ENCODE measurements at places on chromosomes 11 and 22.

DNA sequence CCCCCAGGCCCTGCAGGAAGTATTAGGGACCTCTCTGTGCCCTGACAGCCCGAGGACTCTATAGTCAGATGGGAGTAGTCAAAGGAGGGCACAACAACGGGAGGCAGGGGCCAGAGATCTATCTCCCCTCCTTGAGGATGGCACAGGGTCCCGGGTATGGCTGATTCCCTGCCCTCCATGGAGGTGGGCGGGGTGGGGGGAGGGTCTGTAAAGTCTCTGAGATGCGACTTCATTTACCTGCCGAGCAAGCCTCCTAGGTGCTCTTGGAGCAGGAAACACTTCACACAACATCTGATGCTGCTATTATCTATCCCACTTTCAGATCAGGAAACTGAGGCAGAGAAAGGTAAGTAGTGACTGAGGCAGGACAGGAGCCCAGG, 769 bp upstream of the CDC42EP1 start:
- no peak for DNase-seq

- DNase-seq, result no peak
These were observed 30.6 kb downstream of the TUB start for GRCh38 chr11:8111636-8112035.

DNA sequence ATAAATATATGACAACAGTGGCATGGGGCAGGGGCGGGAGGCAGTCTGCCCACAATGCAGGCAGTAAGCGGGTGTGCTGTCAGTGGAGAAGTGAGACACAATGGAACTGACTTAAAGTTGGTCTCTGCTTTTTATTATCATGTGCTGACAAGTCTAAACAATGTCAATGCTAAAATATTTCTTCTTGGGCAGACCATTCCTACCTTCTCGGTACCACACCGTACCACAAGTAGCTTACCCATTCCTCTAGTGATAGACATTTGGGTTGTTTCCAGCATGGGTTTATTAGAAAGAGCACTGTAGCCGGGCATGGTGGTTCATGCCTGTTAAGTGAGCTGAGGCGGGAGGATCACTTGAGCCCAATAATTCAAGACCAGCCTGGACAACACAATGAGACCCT, 2.6 kb upstream of the CHADL start:
- no peak for DNase-seq

DNA sequence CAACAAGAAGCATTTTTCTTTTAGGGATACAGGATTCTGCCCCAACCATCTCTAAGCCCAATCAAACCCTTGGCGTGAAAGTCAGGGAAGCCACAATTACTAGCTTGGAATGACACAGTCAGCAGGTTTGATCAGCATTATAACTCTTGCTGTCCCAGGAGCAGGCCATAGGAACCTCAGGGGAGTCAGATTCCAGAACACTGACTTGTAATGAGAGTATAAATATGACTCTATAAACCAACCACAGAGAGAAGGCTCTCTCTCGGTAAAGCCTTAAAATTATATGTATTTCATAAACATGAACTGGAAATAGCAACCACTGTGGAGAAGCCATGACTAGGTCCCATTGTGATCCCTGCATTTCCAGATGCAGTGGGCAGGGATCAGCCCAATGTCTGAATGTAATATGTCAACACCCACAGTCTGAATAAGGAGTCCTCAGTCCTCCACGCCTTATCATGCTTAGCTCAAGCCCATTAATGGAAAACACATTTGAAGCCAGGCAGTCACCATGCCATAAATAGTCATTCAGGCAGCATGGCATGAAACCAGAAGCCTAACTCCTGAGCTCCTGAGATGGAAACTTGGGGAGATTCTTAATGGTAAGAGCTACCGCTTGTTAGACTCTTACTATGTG, 99.1 kb upstream of the MTNR1B start:
- no peak for DNase-seq

GRCh38 chr11:112302226-112302868, 41.7 kb upstream of the PLET1 start:
- no peak for DNase-seq

DNA sequence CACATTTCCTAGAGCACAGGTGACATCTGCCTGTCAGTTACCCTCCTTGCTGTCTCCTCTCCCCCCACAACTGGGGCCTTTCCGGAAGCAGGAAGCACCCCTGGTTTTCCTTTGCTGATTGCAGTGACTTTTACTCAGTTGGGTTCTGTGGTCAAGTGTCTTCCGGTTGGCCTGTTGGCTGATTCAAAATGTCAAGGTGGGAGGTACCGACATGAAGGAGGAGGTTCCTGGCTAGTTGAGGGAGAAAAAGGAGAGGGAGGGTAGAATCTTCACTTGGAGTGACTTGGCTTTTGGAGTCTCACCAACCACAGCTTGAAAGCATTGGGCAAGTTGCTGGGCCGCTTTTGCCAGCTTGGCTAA, 9.3 kb upstream of the ADAMTS15 start:
- no peak for DNase-seq

GRCh38 chr11:62604460-62605120, 2.9 kb upstream of the MTA2 start:
- no peak for DNase-seq

GRCh38 chr11:60631944-60632343, 67.5 kb upstream of the MS4A8 start:
- DNase-seq, result no peak

DNA sequence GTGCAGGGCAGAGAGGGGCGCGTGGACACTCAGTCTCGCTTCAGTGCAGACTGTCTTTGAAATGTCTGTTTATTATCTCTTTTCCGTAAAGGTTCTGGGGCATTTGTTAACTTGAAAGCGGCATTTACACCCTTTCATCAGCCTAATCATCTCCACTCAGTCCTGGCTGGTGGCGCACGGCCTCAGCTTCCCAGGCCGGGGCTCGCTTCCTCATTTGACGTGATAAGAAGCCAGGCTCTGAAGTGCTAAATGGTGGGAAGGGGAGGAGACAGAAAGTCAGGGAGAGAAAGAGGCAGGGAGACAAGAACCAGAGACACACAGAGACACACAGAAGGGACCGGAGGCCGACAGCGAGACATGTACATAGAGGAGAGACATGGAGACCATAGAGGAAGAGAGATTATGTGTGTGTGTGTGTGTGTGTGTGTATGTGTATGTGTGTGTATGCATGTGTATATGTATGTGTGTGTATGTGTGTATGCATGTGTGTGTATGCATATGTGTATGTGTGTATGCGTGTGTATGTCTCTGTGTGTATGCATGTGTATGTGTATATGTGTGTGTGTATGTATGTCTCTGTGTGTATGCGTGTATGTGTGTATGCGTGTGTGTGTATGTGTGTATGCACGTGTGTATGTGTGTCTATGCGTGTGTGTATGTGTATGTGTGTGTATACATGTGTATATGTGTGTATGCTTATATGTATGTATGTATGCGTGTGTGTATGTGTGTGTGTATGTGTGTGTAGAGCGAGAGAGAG, 101.5 kb downstream of the ST3GAL4 start:
- no peak for DNase-seq

DNA sequence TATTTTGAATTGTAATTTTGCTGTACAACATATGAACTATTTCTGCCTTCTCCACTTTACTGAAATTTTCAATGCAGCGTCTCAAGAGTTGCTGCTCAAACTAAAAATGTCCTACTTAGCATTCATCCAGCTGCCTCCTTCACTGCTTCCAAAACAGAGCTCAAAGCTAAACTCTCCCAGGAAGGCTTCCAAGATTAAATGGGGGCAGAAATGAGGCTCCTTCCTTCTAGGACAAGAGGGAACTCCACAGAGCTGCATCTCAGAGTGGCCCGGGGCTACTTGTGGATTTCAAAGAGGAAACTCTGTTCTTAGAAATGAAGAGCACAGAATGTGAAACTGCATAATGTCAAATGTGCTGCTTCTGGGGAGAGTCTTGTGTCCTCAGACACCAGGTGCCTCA, 295.9 kb upstream of the NCAM1 start:
- no peak for DNase-seq

GRCh38 chr11:63537293-63538101, 889 bp downstream of the PLAAT4 start:
- DNase-seq, result no peak

GRCh38 chr11:67014343-67014742, 8.6 kb upstream of the SYT12 start:
- no peak for DNase-seq

DNA sequence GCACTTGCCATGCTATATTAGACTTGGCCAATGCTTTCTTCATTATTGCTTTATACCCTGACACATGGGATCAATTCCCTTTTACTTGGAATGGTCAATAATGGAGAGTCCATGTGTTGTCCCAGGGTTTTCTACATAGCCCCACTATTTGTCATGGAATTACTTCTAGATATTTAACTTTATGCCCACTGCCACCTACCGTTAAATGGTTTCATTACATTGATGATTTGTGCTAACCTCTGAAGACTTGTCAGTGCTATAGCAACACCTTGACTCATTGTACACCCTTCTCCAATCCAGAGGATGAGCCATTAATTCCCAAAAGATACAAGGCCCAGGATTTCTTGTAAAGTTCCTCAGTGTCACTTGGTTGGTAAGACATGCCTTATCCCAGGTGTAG, 31.4 kb upstream of the SLC22A25 start:
- DNase-seq, result no peak

DNA sequence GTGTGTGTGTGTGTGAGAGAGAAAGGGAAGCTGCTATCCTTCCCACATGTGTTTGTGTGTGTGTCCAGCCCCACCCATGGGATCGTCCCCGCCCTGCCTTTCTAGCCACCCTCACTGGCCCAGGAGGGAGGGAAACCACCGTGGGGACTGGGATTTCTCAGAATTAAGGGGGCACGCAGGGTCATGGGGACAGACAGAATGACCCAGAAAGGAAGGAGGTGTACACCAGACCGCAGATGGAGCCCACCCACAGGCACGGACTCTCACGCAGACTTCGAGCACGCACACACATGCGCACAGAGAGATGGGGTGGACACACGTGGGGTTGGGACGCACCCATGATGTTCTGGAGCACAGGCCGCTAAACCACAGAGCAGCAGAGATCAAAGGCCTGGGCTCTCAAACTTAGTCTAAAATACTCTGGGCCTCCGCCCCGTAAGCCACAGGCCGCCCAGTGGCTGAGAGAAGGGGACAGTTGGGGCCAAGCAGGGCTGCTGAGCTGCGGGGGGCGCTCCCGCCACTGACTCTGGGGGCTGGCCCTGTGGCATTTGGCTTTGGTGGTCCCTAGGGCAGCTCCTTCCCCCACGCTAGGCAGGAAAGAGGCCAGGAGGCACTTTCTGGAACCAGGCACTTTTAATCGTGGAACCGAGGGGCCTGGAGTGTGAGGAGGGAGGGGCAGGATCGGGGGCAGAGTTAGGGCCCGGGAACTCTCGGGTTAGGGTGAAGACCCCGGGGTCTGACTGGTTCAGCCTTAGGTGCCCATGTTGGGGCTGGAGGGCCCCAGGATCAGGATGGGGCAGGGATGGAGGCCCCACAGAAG, 1.5 kb downstream of the IFITM5 start:
- DNase-seq, result no peak

DNA sequence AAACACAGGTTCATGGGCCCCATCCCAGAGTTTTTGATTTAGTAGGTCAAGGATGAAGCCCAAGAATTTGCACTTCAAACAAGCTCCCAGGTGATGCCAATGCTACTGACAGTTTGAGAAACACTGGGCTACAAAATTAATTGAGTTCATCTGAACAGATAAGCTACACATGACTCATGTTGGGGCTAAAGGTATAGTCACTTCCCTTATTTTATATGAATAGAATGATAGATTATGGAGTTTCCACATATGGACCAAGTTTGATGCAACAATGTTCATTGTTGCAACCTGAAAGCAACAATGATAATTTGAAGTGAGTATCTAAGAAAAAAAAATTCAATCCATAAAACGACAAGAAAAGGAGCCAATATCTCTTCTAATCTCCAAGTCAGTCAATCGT, 54.9 kb downstream of the SOX6 start:
- DNase-seq, result no peak

- DNase-seq, result no peak
These were observed 4.3 kb upstream of the PHLDA2 start for GRCh38 chr11:2933375-2934020.

DNA sequence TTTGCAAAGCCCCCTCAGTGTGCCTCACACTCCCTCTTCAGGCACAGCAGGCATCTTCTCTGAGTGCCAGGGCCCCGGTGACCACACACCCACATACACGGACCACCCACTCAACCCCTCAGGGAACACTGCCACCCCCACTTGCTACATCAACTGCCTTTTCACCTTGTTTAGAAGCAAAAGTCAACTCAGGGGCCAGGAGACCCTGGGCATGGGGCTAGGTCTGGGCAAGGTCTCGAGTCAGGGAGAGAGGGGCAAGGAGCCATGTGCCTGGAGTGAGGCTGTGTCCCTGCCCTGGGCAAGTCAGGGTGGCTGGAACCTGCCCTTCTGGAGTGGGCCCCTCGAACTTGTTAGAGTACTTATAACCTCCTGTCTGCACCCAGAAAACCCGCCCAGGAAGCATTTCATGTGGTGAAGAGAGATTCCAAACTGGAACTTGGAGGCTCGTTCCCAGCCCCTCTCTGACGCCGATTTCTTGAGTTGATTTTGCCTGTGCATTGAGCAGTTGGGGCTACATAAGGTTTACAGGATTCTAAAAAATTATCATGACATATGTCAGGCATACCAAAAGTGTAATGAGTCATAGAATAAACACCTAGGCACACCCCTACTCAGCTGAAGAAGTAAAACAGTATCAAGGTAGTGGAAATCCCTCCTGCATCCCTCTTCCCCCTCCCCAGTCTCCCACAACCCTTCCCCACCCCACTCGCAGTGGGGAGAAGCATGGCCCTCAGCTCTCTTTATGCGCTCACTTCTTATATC, 74.3 kb downstream of the MYEOV start:
- no peak for DNase-seq

- no peak for DNase-seq
These were observed 74.5 kb upstream of the LMO1 start for GRCh38 chr11:8338138-8338537.

GRCh38 chr11:267491-267994, 10.7 kb upstream of the NLRP6 start:
- DNase-seq, result no peak

DNA sequence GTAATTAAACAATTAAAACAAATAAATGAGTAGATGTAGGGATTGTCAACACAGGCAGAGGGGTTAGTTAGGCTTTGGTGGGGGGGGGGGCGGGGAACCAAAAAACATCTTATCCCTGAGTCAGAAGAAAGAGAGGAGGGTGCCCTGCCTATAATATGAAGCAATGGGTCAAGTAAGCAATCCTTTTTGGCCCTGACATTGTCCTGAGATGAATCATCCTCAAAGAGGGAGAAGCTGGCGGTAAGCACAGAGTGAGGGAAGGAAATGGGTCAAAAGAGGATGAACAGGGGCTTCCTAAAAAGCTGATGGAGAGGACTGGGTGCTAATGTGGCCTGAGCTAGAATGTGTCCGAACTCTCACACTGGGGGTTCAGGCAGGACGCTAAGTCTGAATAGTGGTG, 4.7 kb downstream of the OLFML1 start:
- DNase-seq, result no peak

DNA sequence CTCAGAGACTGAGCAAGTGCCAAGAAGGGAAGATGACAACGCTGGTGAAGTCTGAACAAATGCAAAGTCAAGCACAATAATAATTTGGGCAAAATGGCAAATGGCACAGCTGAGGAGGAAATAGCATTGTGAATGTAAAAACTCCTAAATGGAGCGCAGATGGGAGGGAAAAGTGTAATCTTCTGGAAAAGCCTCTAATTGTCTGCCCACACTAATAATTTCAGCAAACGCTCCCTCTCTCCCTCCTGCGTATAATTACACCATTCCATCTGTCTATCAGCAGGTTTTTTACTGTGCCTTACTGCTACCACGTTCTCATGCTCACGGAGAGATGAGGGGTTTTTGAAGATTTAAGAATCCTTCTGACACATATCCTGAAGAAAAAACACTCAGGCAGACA, 302.6 kb downstream of the KIRREL3 start:
- DNase-seq, result no peak

- no peak for DNase-seq
These were observed 122.3 kb downstream of the ATXN10 start for GRCh38 chr22:45793892-45794291.

- no peak for DNase-seq
These were observed 2.1 kb downstream of the KMT2A start for GRCh38 chr11:118438314-118438931.
